ENCODE measurements at places on chromosomes 13 and 19.

GRCh38 chr19:53132141-53132991 lies at the start of gene ZNF415:
Gene ZNF415 (minus strand): TSS chr19:53132910. CDS start chr19:53122676, 10,234 bp downstream.
- peak; percentile 67 for DNase-seq

DNA sequence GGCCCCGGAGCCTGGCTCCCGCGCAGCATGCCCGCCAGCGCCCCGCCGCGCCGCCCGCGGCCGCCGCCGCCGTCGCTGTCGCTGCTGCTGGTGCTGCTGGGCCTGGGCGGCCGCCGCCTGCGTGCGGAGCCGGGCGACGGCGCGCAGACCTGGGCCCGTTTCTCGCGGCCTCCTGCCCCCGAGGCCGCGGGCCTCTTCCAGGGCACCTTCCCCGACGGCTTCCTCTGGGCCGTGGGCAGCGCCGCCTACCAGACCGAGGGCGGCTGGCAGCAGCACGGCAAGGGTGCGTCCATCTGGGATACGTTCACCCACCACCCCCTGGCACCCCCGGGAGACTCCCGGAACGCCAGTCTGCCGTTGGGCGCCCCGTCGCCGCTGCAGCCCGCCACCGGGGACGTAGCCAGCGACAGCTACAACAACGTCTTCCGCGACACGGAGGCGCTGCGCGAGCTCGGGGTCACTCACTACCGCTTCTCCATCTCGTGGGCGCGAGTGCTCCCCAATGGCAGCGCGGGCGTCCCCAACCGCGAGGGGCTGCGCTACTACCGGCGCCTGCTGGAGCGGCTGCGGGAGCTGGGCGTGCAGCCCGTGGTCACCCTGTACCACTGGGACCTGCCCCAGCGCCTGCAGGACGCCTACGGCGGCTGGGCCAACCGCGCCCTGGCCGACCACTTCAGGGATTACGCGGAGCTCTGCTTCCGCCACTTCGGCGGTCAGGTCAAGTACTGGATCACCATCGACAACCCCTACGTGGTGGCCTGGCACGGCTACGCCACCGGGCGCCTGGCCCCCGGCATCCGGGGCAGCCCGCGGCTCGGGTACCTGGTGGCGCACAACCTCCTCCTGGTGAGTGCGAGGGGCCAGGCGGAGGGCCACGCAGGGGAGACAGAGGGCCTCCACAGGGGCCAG lies at the start of gene KL:
Gene KL, plus strand, starts transcription at position 10 of the 909 bp plus-strand sequence. Its CDS starts 18 bp downstream, at position 28.
- no peak for DNase-seq

GRCh38 chr13:74226791-74227475 lies 92.7 kb upstream of the KLF12 start:
- DNase-seq = peak; percentile 63

- DNase-seq = no peak
These were observed 104.4 kb downstream of the SIPA1L3 start for GRCh38 chr19:38011426-38011825.

DNA sequence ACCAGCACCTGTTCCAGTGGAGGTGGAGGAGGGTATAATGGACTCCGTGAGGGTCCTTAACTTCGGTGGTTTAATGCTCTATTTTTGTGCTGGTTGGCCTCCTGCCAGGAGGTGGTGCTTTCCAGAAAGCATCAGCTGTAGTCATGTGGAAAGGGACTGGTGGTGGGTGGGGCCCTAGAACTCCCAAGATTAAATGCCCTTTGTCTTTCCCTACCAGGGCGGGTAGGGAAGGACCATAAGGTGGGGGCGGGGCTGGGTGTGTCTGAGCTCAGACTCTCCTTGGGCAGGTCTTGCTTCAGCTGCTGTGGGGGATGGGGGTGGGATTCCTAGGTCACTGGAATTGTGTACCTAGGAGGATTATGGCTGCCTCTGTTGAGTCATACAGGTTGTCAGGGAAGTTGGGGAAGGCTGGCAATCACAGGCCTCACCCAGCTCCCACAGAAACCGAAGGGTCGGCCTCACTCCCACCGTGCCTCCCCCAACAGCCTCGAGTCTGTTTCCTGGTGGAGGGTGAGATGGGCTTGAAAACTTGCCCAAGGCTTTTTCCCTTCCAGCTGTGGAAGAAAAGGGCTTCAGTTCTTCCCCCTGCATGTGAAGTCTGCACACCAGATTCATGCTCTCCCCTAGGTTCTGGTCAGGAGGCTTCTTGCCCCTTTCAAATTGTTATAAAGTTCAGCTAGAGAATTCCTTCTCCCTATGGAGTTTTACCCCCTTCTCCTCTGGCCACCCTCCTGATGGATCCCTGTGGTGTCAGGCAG lies 60.3 kb upstream of the CLDN10 start:
- DNase-seq = no peak

DNA sequence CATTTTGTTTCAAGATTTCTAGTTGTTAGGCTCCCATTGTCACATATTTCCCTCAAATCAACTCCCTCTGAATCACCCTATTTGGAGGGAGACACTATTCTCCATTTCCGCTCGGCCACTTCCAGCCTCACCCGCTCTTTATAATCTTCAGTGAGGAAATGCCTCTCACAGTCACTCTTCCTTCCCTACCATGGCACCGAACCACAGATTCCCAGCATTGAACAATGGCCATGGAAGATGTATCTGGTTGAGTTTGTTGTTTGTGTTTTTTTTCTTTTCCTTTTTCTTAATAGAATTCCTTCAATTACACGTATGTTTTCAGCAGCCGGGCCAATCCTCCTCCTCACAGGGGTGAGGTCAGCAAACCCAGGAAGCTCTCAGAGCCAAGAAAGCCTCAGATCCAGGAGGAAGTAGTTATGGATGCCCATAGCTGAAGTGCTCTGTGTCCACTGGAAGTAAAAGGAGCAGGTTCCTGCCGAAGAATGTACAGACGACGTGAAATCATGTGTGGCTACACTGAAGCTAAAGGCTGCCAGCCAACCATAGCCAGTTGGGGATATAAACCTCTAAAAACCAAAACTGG lies 472.1 kb downstream of the FOXO1 start:
- no peak for DNase-seq

GRCh38 chr13:37595162-37595561 lies 3.4 kb downstream of the POSTN start:
- DNase-seq = no peak

DNA sequence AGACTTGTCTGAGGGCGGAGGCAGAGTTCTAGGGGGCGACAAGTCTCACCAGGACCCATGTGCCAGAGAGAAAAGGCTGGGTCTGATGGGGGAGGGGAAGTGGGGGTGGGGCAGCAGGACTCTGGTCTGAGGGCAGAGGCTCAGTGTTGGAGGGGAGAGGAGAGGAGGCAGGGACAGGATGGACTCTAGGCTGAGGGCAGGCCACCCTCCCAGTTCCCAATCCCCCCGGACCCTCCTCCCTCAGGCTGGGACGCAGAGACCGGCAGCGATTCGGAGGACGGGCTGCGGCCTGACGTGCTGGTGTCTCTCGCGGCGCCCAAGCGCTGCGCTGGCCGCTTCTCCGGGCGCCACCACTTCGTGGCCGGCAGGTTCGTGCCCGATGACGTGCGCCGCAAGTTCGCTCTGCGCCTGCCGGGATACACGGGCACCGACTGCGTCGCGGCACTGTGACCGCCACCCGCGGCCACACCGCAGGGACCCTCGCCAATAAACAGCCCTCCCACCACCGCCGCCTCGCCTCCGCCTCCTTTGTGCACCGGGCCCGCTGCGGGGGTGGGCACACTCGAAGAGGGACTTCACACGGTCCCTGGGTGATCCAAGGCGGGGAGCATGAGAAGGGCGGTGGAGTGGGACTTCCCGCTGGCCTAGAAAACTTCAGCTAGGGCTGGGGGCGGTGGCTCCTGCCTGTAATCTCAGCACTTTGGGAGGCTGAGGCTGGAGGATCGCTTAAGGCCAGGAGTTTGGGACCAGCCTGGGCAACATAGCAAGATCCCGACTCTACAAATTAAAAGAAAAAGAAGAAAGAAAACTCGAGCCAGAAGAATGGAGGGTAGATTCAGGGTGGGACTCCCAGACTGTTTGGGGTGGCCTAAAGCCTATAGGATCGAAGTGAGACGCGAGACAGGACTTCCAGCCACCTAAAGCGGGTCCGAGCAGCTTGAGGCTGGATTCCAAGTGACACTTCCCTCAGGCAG lies 703 bp upstream of the CILP2 start:
- DNase-seq = no peak

- DNase-seq = no peak
These were observed 98.7 kb upstream of the KL start for GRCh38 chr13:32917504-32917903.

- DNase-seq = no peak
These were observed 462.5 kb upstream of the KLF12 start for GRCh38 chr13:74596691-74597090.

DNA sequence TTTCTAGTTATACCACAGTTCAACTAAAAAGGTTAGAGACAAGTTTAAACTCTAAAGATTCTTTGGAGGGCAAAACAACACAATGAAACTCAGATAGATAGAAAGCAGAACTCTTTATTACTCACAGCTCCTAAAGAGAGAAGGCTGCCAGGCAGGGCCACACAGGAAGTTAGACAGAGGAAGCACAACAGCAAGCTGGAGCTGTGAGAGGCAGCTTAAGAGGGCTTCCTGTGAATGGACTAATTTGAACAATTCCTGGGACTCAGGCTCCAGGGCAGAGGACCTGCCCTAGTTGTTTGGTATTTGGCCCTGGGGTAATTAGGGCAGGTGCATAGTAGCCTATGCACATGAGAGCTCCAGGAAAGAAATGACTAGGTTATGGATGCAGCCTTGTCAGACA lies 803.6 kb downstream of the DIAPH3 start:
- DNase-seq = no peak

DNA sequence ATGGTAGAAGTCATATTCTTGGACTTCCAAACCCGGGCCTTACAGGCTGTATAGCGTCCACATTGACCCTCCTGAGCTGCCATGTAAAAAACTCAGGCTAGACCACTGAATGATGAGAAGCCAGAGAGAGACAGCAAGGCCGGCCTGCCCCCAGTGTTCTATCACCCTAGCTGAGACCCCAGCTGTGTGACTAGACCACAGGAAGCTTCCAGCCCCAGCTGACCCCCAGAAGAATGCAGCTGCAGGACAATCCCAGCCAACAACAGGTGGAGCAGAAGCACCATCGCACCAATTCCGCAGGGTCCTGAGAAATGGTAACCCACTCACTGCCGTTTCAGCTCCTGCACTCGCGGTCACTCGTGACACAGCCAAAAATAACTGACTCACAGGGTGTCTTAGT lies 2.9 kb upstream of the ATP11A start:
- DNase-seq = no peak

DNA sequence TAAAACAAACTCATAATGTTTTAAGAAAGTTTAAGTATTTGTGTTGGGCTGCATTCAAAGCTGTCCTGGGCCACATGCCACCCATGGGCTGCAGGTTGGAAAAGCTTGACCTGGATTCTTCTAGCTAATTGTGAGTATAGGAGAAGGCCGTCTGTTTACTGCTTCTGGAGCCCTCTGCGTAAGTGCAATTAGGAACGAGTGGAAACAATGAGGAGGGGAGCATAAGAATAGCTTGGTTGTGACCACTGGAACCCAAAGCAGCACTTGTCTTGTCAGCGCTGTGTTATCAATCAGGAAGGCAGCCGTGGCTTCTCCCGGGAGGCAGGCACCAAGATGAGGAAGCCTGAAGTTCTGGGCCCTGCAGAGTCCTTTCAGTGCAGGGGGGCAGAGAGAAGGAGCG lies 110.4 kb upstream of the MBNL2 start:
- DNase-seq = no peak

DNA sequence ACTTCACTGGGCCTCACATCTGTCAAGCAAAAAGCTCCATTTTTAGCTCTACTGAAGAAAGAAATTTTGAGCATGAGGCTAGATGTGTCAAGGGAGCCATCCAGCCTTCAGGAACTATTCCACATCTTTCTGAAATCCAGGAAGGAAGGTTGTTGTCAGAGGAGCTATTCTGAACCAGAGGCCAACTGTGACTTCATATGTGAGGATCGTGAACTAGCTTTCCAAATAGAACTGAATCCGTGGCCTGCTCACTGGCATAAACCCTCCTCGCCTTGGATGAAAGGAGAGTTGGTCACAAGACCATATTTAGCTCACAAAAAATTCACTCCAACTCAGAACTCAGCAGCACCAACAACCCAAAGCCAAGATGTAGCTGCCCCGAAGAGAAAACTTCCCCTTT lies 195.8 kb downstream of the FOXO1 start:
- DNase-seq = no peak

DNA sequence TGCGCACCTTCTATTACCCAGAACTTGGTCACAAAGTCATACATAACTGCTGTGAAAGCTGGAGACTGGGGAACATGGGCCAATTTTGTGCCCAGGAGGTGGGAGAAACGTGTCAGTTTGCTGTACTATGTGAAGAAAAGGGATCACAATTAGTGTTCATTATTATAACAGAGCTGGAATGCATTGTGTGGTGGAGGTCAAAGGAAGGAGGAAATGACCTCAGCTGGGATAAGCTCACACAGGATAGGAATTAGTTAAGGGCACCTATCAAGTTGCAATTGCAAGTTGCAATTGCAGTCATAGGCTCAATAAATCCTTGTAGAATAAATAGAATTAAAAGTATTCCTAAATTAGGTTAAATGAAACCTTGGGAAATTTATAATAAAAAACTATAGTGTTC lies 103.9 kb upstream of the OBI1 start:
- no peak for DNase-seq

DNA sequence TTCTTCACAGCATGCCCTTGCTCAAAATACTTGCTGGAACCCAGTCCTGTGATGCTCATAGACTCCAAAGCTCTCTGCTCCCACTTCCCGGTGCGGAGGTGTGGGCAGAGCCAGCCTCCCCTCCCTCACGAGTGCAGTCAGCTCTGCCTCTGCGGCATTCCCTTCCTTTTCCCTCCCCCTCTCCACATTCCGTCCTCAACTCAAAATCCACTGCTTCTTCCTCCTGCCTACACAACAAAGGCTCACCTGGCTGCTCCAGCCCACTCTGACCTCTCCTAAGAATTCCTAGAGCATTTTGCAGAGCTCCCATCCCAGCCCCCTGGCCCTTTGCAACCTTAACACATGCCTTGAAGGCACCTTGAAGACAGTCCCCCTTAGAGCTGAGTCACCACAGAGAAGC lies 527.9 kb downstream of the MYO16 start:
- DNase-seq = no peak

GRCh38 chr13:64274481-64275217 lies 2859.0 kb upstream of the PCDH20 start:
- DNase-seq = no peak

GRCh38 chr13:76741046-76741445 lies 145.2 kb downstream of the KCTD12 start:
- no peak for DNase-seq

- DNase-seq = no peak
These were observed 633 bp downstream of the SPHK2 start for GRCh38 chr19:48619692-48620585.

DNA sequence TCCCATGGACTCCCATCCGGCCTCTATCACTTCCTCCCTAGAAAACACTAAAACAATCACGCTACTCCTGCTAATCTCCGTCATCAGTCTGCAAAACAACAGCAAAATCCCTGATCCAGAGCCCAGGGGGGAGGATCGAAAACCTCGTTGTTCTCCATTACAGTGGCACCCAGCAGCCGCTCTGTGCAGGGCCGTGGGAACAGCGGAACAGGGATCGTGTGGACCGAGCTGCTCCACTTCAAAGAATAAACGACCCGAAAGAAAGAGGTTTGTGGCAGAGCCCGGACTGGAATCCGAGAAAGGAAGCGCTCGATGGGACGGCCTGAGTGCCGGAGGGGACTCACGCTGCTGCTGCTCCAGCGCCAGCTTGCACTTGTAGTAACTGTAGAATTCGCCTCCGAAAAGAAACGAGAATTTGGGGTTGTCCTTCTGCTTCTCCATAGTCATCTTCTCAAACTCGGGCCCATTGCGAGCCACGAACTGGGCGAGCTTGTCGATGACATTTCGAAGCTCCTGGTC lies 652 bp downstream of the CHERP start:
- no peak for DNase-seq

- peak; percentile 14 for DNase-seq
These were observed 45.3 kb upstream of the TRPC4 start for GRCh38 chr13:37914781-37915391.

GRCh38 chr19:13006431-13007281 lies 11.4 kb downstream of the NFIX start:
- DNase-seq = no peak

Data from stromal cell of bone marrow (primary cell).